ENCODE measurements at places on chromosomes 16 and 17.

DNA sequence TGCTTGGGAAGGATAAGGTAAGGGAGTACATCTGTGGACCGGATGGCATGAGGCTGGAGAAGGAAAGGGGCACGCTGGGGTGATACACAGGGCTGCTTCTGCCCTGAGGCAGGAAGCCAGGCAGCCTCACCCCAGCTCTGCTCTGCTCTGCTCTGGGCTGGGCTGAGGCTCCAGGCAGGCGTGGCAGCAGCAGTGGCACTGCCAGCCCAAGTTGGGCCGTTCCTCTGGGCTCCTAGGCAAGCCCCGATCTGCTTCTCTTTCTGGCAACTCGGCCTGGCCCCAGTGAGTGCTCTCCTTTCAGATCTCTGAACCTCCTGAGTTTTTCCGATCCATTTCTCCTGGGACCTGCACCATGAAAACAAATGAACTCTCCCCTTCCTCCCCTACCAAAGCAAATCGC is 44.9 kb downstream of the VAC14 start:
- no peak for DNase-seq

- no peak for DNase-seq
Measured at GRCh38 chr17:39729280-39729851, 966 bp downstream of the MIEN1 start.

- DNase-seq, result no peak
Measured at GRCh38 chr16:89727406-89728120, 6.2 kb downstream of the ZNF276 start.

DNA sequence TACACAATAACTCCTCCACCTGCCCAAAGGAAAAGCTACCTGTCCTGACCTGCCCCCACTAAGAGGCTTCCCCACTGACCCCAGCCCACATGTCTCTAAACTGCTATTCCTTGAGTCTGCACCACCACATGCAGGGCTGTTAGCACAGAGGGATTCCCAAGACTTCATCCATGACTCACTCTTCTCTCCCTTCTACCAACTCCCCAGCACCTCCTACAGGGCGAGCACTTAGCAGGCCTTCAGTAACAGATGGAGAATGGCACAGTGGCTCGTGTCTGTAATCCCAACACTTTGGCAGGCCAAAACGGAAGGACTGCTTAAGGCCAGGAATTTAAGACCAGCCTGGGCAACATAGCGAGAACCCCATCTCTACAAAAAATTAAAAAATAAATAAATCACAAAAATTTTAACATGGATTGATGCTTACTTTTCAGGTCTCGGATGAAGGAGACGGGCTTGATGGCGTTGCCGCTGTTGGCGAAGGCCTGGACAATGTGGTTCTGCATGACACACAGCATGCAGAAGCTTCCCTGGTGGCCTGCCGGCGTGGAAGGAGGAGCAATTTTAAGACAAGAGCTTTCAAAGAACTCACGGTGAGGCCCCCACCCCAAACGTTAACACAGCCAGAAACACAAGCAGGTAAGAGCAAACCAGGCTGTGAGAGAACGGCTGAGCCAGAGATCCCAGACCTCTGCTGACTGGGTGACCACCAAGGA is 12.0 kb downstream of the USP36 start:
- peak; percentile 51 for DNase-seq

- no peak for DNase-seq
Measured at GRCh38 chr17:63196772-63197335, 230.8 kb downstream of the TANC2 start.

DNA sequence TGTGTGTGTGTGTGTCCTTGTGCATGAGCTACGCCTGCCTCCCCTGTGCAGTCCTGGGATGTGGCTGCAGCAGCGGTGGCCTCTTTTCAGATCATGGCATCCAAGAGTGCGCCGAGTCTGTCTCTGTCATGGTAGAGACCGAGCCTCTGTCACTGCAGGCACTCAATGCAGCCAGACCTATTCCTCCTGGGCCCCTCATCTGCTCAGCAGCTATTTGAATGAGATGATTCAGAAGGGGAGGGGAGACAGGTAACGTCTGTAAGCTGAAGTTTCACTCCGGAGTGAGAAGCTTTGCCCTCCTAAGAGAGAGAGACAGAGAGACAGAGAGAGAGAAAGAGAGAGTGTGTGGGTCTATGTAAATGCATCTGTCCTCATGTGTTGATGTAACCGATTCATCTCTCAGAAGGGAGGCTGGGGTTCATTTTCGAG is 22.5 kb downstream of the STAT5A start:
- no peak for DNase-seq

DNA sequence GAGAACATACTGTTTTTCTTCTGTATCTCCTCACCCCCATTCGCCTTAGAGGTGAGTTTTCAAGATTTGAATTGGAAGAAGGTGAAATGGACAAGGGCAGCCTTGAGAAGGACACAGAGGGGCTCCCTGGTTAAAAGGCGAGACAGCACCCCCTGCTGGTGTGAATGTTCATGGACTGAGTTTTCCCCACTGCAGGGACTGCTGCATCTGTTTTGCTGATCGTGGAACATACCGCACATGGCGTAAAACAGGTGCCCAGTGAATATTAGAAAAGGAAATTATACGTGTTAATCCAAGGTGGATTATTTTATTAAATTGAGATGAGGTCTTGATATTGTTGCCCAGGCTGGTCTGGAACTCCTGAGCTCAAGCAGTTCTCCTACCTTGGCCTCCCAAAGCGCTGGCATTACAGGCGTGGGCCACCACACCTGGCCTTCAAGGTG is 54.5 kb downstream of the NDE1 start:
- peak; percentile 40 for DNase-seq

DNA sequence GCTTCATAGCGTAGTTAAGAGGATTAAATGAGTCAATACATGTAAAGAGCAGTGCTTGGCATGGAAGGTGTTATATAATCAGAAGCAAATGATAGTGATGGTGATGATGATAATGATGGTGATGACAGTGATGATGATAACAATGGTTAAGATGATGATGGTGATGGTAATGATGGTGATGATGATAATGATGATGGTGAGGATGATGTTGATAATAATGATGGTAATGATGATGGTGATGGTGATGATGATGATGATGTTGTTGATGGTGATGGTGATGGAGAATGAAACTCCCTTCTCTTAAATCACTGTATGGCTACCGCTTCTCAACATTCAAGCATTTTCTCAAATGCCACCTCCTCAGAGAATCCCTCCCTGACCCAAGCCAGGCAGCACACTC is 190.5 kb downstream of the TMEM132E start:
- DNase-seq, result no peak

GRCh38 chr16:73068541-73069401 is 20.8 kb upstream of the ZFHX3 start:
- DNase-seq, result peak; percentile 96

- no peak for DNase-seq
Measured at GRCh38 chr17:48051283-48051682, 3.1 kb downstream of the NFE2L1 start.

DNA sequence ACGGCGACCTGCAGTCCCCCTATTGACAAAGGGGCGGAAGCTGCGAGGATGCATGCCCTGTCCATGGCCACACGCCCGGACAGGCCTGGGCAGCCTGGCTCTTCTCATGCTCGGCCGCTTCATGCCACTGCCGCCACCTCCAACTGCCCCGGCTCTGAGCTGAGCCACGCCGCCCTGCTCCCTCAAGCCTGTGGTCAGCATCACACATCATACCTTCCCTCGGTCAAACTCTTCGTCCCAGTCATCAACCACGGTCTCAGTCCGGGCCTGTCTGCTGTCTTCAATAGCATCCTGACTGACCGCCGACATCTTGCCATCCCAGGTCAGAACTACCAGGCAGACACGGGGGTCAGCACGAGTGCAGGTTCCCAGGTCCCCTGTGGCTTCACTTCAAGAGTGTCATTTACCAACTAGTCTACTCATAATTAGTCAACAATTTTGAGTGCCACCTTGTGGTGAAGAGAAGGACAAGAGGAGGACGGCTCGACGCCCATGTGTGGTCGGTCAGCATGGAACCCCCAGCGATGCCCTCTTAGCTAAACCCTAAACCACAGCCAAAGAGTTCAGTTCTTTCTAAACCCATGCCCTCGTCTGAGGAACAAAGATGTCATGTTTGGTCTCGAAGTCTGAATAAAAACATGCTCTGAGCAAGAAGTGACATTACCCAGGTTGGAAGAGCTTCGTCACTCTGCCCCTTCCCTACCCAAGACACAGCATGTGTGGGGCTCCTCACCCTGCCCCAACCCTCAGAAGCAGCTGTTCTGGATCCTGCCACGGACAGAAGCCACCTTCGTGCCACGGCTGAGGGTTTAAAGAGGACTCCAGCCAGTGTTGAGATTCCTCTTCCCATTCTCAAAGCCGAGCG is 16.9 kb upstream of the CYTH1 start:
- peak; percentile 14 for DNase-seq
